Amniotic stem cell (primary cell): ENCODE measurements at places on chromosomes 11 and 22.

GRCh38 chr11:95776859-95777258, 12.7 kb downstream of the FAM76B start:
- DNase-seq = no peak

DNA sequence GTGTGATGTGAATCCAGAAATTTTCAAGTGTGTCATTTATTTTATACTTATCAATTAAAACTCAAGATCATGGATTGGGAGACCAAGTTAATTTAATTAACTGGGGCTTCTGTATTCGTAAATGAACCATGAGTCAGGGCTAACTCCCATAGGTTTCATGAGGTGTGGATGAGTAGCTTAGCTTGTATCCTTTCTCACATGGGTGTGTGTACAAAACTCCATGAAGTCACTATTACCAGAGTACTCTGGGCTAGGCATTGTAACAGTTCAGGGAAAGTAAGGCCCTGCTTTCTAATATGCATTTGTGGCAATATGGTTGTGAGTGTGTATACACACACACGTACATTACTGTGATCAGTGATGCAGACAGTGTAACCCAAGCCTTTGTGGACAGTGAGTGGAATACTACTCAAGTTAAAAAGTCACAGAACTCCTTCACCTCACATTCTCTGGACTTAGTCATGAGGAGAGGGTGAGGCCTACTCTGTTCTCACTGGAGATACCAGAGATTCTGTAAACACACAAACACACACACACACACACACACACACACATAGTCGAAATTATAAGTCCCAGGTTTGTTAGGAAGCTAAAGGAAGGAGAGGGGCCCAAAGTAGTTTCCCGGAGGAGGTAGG, 3.5 kb downstream of the CNTF start:
- no peak for DNase-seq

- DNase-seq = no peak
These were observed 13.4 kb downstream of the CSF2RB start for GRCh38 chr22:36926721-36927435.

GRCh38 chr11:128786507-128786906, 80.6 kb downstream of the KCNJ1 start:
- no peak for DNase-seq

DNA sequence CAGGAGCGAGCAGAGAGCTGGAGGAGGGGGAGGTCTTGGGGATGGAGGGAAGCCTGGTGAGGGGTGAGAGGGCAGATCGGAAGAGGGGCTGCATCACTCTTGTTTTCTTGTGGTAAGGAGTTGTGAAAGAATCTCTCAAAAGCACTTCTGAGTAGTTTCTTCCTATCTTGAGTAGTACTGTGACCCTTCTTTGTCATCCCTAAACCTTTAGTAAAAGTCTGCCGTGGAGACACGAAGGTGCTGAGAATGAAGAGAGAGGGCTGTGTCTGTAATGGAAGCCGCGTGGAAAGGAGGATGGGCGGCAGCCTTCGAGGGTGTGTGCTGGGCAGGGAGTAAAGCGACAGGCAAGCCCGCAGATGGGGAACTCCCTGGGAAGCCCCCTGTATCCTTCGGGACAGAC, 237.8 kb downstream of the TBC1D22A start:
- no peak for DNase-seq

GRCh38 chr11:44943118-44943517, 7.6 kb downstream of the TP53I11 start:
- no peak for DNase-seq
